MV-4-11 (cell line): ENCODE measurements at places on chromosomes 7 and 10.

- DNase-seq, result no peak
These were observed 328.5 kb downstream of the PTPRN2 start for GRCh38 chr7:158259141-158259540.

- DNase-seq, result no peak
These were observed 4.3 kb downstream of the LIPN start for GRCh38 chr10:88764110-88764509.

- peak; percentile 87 for DNase-seq
These were observed 178.3 kb upstream of the AUTS2 start for GRCh38 chr7:69419934-69420333.

- DNase-seq, result peak; percentile 62
These were observed 19.7 kb downstream of the MXI1 start for GRCh38 chr10:110226926-110227641.

- DNase-seq, result no peak
These were observed 688 bp downstream of the PTN start for GRCh38 chr7:137342828-137343261.

GRCh38 chr10:5829267-5829666 lies 16.0 kb upstream of the GDI2 start:
- no peak for DNase-seq
